ENCODE measurements at places on chromosomes 11 and 22. TPM values are rescaled to one million over a fixed set of nuclear protein-coding genes. Genes with fewer than 3 reads are reported as not detected.

DNA sequence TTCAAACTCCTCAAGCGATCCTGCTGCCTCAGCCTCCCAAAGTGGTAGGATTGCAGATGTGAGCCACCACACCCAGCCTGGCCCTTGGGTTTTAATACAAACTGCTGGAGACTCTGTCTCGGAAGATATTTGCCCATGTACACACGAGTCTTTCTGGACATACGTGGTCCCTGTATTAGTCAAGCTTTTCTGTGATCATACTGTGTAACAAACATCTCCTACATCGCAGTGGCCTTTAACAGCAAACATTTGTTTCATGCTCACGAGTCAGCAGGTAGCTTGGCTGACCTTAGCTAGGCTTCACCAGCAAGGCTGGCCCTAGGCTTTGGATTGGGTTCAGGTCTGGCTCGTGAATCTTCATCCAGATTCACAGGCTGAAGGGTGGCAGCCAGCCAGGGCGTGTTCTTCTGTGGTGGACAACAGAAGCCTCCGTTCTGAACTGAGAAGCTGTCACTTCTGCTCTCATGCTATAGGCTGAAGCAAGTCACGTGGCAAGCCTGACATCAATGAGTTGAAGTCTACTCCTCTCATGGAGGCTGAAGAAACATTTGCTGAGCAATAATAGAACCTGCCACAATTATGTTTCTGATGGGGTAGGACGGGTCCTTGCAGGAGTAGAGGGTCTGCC is 8.8 kb downstream of the KIAA1671 start:
- no peak overlapping the region for H3K4me3 ChIP-seq
- H3K4me1 ChIP-seq, result no peaks in the 10 kb centered on the region
- peaks cover 7% of the 10 kb centered on the region for H3K36me3 ChIP-seq
- H3K27me3 ChIP-seq, result no peaks in the 10 kb centered on the region
- H3K27ac ChIP-seq, result no peak overlapping the region

- peaks cover 5% of the 10 kb centered on the region for H3K27me3 ChIP-seq
- no peak for DNase-seq
- H3K27ac ChIP-seq, result no peak overlapping the region
- no peak overlapping the region for H3K4me3 ChIP-seq
- no peaks in the 10 kb centered on the region for H3K36me3 ChIP-seq
Observed at GRCh38 chr22:44047891-44048301, 23.8 kb downstream of the PARVB start.

ALG8 gene
- total RNA-seq, result 76.3 TPM

DNA sequence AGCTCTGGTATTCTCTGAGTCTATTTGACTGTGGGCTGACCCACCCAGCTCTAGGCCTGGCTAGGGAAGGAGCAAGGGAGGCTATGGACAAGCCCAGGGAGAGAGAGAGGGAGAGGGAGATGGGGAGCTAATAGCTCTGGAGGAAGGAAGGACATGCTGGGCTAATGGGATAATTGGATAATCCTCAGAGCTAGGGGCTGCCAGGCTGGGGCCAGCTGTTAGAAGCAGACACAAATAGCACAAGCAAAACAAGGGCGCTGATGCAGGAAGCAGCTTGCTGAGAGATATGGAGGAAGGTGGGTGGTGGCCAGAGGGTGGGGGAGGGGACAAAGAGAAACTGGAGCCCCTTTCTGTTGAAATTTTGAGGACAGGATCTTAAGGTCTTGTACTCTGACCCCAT is 23.2 kb downstream of the ADORA2A start:
- H3K4me1 ChIP-seq, result peaks cover under 1% of the 10 kb centered on the region
- H3K27ac ChIP-seq, result no peak overlapping the region

SLC5A1 gene
- total RNA-seq, result not detected

ZNF214 gene
- 1.4 TPM for total RNA-seq

RELT gene
- 5.7 TPM for total RNA-seq

DNA sequence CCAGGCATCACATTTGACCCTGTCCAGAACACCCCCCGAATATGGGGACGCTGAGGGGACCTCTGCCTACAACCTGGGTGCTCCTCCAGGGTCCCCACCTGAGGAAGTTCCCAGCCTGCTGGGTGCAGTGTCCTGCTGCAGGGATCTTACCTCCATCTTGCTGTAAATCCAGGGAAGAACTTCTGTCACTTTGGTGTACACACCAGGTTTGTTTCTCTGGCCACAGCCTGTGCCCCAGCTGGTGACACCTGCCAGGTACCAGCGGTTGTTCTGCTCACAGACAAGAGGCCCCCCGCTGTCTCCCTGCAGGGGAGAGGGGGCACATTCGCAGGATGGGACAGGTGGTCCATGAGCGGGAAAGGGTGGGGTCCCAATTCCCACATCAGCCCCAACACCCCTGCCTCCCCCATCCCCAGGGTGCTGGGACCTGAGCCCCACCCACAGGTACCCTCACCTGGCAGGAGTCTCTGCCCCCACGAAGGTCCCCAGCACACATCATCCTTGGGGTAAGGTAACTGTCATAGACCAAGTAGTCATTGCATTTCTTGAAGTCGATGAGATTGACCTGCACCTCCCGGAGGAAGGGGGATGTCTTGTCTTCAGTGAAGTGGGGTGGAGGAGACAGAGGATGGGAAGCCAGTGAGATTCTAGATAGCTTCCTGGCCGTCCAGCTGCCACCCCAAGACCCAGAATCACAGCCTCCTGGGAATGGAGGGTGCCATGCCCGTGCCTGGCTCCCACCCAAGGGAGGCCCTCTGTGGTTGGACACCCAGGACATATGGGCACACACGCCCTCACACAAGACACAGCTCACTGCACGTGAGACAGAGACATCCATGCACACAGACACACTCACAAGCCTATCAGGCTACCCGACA is 25.5 kb downstream of the TMPRSS13 start:
- H3K27me3 ChIP-seq, result peaks cover 18% of the 10 kb centered on the region
- no peak overlapping the region for H3K27ac ChIP-seq
- H3K36me3 ChIP-seq, result no peaks in the 10 kb centered on the region
- no peak for DNase-seq
- peaks cover 11% of the 10 kb centered on the region for H3K4me1 ChIP-seq
- no peak overlapping the region for H3K4me3 ChIP-seq

DNA sequence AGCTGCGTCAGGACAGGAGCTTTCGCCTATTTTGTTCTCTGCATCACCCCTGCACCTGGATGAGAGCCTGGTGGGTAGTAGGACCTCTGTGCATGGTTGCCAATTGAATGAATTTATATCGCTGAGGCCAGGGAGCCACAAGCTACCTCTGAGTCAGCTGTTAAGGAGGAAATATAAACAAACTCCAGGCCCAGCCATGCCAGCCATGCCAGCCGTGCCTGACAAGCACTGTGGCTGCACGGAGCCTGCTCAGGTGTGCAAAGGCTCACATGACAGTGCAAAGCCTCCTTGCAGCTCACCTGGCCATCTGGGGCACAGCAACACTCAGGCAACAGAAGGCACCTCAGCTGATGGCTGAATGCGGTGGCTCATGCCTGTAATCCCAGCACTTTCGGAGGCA is 33.7 kb upstream of the LINC01488 start:
- H3K4me1 ChIP-seq, result peaks cover 77% of the 10 kb centered on the region
- no peak overlapping the region for H3K4me3 ChIP-seq
- peak overlapping the region; percentile 78 for H3K27ac ChIP-seq

DNA sequence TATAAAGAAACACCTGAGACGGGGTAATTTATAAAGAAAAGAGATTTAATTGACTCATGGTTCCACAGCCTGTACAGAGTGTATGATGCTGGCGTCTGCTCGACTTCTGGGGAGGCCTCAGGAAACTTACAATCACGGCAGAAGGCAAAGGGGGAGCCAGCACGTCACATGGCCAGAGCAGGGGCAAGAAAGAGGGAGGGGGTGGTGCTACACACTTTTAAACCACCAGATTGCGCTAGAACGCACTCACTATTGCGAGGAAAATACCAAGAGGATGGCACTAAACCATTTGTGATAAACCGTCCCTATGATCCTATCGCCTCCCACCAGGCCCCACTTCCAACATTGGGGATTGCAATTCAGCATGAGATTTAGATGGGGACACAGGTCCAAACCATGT is 79.7 kb upstream of the CARD18 start:
- H3K4me3 ChIP-seq, result no peak overlapping the region
- H3K4me1 ChIP-seq, result peaks cover 4% of the 10 kb centered on the region
- no peaks in the 10 kb centered on the region for H3K36me3 ChIP-seq
- peaks cover 1% of the 10 kb centered on the region for H3K27me3 ChIP-seq

- peaks cover 24% of the 10 kb centered on the region for H3K36me3 ChIP-seq
- H3K4me3 ChIP-seq, result no peak overlapping the region
- no peak for DNase-seq
- H3K27ac ChIP-seq, result no peak overlapping the region
- H3K4me1 ChIP-seq, result peaks cover 40% of the 10 kb centered on the region
Observed at GRCh38 chr22:20573833-20574615, 66.6 kb downstream of the MED15 start.

DNA sequence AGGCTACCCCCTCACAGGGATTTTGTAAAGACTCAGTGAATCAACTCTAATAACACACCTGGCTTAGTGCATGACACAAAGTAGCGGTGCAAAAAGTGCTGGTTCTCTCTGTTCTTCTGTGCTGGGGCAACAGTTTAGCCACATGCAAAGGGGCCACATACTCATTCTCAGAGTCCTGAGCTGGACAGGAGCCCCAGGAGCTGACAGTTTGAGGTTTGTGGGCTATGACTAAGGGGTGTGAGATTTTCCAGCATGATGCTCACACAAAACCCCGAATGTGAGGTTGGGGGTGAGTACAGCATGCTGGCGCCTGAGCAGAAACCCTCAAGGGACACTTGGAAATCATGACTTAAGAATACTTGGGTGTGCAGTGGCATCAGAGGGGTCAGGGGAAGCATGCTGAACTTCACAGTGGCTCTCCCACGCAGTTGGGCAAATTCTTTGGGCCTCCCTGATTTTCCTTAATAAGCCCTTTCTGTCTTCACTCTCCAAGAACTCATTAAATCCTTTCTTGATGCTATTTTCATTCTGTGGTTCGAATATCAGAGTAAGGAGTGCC is 31.0 kb downstream of the TMPRSS5 start:
- H3K4me1 ChIP-seq, result peaks cover 19% of the 10 kb centered on the region
- peaks cover 24% of the 10 kb centered on the region for H3K27me3 ChIP-seq

GRCh38 chr22:20729194-20729593 is 44.7 kb upstream of the SERPIND1 start:
- peaks cover 17% of the 10 kb centered on the region for H3K4me1 ChIP-seq
- H3K27me3 ChIP-seq, result peaks cover 4% of the 10 kb centered on the region
- H3K36me3 ChIP-seq, result peaks cover 7% of the 10 kb centered on the region
- DNase-seq, result no peak
- no peak overlapping the region for H3K4me3 ChIP-seq
- H3K27ac ChIP-seq, result no peak overlapping the region

GRCh38 chr11:122721964-122722266 is 66.4 kb downstream of the UBASH3B start:
- H3K27ac ChIP-seq, result peak overlapping the region; percentile 77
- DNase-seq, result peak; percentile 73
- peaks cover 65% of the 10 kb centered on the region for H3K4me1 ChIP-seq
- peaks cover 15% of the 10 kb centered on the region for H3K36me3 ChIP-seq
- no peaks in the 10 kb centered on the region for H3K27me3 ChIP-seq

DNA sequence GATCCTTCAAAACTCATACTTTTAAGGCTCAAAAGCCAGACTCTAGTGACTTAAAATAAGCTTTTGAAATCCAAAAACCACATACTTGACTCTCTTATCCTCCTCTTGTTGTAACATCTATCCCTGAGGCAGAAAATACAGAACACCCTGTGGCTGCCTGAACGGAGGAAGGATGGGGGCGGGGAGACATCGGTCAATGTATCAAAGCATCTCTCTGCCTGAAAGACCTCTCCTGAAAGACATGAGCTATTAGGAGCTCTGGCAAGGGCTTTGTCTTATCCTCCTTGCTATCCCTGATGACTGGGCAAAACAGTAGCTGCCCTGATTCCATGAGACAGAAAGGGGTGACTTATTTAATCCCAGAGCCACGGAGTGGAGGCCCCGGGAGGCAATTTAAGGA is 122.4 kb downstream of the MN1 start:
- no peaks in the 10 kb centered on the region for H3K4me1 ChIP-seq
- H3K27ac ChIP-seq, result no peak overlapping the region
- no peak overlapping the region for H3K4me3 ChIP-seq
- no peaks in the 10 kb centered on the region for H3K36me3 ChIP-seq
- peaks cover 34% of the 10 kb centered on the region for H3K27me3 ChIP-seq

APLNR gene
- not detected for total RNA-seq

- peaks cover 37% of the 10 kb centered on the region for H3K36me3 ChIP-seq
- no peak overlapping the region for H3K27ac ChIP-seq
- H3K4me1 ChIP-seq, result peaks cover 6% of the 10 kb centered on the region
- no peak for DNase-seq
Observed at GRCh38 chr22:19353363-19354131, 62.0 kb upstream of the CLTCL1 start.

DNA sequence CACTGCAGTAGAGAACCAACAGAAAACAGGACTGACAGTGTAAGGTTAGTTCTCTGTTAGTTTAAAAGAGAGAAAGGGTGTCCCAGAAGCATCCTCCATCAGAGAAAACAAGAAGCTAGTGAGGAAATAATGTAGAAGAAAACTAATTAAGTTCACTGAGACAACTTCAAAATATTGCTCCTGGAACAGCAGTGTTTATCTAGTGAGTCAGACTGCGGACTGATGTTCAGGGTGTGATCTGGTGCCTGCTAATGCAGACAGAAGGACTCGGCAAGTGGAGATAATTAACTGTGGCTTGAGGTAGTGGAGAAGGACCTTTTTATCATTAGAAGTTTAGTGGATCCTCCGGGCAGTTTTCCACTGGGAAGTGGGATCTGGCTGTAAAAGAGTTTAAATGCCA is 55.4 kb downstream of the CDON start:
- H3K4me1 ChIP-seq, result peaks cover 8% of the 10 kb centered on the region
- H3K36me3 ChIP-seq, result no peaks in the 10 kb centered on the region

DNA sequence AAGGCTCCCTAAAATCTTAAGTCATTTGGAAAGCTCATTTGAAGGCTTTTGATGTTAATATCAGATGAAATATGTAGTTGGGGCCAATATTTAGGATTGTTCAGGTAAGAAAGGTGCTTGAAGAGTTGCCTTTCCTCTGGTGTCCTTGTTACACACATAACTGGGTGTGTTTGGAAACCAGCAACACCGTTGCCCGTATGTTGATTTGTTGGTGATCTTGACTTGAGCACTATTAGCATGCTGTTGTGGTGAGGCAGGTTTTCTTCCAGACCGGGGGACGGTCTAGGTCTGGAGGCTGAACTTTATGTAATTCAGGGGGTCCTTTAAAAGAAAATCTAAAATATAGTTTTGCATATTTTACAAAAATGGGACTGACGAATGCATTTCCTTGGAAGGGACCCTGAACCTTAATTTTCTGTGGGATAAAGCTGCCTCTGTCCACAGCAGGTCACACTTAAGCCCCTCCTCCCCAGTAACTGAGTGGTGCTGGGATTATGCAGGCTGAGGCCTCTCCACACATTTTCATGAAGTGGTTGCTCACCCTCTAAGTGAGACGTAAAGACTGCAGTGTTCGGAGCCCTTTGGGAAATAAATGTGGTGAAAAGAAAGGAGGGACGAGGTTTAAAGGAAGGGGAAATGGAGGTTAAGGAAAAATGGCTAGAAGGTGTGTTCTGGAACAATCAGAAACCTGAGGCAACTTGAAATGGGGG is 1.8 kb downstream of the YWHAH start:
- H3K36me3 ChIP-seq, result peaks cover 14% of the 10 kb centered on the region
- peaks cover 32% of the 10 kb centered on the region for H3K4me1 ChIP-seq
- H3K4me3 ChIP-seq, result no peak overlapping the region

LRRC4C gene
- total RNA-seq, result not detected

KREMEN1 gene
- total RNA-seq, result 1.1 TPM

SLC7A4 gene
- total RNA-seq, result not detected
